ENCODE measurements at places on chromosomes 3 and 15. TPM values are rescaled to one million over a fixed set of nuclear protein-coding genes. Genes with fewer than 3 reads are reported as not detected.

Gene CPEB1
- total RNA-seq: not detected

Gene CYP8B1
- not detected for total RNA-seq

Gene ACAN
- not detected for total RNA-seq

Gene PRTG
- total RNA-seq: not detected

Gene PIGZ
- total RNA-seq: 1.7 TPM

DNA sequence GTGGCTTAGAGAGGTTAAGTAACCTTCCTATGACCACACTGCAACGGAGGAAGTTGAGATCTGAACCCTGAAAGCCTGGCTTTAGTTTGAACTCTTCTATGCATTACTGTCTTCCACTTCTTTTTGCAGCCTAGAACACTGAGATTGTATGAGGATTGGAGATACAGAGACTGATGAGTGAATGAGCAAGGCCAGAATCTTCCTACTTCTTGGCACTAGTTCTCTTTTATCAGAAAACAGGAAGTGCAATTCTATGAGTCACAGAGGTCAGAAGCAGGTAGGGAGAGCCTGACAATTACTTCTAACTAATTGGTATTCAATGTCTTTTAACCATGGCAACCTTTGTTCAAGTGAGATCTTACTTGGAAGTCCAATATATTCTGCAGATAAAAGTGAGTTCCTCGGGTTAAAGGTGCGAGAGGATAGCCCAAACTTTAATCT, 219.0 kb downstream of the SHQ1 start:
- DNase-seq: no peak

DNA sequence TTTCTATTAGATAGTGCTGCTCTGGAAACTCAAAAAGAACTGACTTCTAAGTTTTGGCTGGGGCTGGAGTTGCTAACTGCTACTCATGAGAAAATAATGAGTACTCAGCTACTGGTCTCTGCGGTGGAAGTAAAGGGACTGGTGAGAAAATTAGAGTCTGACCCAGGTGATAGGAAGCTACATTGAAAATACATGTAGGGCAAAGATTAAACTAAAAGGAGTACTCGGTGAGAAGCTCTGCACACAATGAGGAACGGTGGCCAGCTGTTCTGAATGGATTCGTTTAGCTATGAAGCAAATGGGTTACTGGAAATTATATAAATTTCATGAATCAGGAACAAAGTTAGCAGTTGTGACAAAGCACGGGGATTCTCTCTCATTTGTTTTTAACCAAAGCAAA, 512.9 kb upstream of the SGO1 start:
- DNase-seq: no peak

DNA sequence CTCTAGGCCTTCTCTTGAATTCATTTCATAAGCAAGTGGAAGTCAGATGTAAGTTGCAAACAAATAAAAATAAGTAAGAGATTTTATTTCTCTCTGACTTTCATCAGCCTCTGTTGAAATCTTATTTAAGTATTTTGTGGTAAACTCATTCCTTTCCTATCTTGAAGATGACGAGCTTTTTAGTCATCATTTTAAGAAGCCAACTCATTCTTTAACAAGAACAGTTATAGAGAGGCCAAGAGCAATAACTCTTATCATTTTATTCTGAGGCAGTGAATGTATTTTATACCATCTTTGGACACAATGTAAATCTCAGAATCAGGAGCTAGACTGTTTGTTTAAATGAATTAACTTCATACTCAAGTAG, 147.5 kb upstream of the MBNL1 start:
- DNase-seq: no peak

DNA sequence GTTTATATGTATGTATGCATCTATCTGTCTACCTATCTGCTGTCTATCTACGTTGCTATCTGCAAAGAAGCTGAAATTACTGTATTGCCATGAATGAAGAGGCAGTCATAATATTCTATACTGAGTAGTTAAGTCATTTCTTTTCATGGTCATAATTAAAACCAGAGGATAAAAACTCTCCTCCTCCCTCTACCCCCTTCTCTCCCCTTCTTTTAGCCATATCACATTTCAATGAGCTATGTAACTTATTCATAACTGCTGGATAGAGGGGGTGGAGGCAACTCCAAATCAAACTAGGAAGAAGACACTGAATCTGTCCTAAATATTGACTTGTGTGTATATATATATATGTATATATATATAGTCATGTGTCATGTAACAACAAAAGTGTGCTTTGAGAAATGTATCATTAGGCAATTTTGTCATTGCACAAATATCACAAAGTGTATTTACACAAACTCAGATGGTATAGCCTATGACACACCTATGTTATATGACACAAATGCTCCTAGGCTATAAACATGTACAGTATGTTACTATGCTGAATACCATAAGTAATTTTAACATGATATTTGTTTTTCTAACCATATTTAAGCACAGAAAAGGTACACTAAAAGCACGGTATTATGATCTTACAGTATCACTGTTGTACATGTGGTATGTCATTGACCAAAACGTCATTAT, 229.7 kb upstream of the KCNMB2 start:
- DNase-seq: no peak

DNA sequence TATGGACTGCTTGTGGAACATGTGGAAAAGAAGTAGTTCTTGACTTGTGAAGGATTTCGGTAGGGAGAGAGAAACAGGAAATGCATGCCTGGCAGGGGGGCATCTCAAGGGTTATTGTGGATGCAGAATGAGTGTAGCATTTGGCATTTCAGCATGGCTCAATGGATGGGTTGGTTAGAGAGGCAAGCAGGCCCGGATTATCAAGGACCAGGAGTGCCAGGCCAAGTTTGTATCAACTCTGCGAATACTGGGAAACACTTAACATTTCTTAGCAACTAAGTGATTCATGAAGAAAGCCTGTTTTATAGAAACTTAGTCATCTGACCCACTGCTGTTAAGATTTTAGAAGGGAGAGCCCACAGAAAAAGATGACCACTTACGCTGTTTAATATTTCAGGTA, 33.6 kb downstream of the KIF15 start:
- no peak for DNase-seq

DNA sequence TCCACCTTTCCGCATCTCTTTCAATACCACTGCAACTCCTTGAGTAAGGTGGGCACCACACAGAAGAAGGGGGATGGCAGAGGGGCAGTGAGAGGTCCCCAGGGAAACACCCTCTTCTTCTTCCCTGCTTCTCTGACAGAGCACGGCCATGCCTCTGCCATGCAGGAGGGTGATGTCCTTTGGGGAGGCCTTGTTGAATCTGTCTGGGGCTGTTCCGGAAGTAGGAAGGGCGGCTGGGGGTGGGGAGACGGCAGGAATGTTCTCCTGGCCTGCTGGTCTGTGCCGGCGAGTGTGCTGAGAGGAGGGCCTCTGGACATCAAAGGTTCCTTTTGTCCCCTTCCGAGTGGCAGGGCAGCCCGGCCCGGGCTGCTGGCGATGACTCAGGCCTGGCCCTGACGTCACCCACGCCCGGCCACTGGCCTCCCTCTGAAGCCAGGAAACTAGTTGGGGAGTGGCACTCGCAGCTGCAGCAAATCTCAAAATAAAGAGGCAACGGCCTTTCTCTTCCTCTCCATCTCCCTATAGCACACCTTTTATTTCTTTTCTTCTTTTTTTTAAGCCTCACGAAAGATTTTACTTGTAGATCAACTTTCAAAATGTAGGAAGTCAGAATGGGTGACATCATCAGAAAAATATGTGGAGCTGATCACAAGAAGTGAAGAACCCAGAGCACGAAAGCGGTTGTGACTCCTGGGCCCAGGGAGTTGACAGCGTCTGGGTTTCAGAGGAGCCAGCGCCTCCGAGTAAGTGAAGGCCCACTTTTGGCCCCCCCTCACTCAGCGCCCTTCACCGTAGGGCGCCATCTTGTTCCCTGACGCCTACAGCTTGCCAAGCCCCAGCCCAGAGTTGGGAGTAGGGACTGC, at the start of gene ZBTB38:
Gene ZBTB38 (plus strand): TSS at position 443 of the 863 bp plus-strand sequence. CDS start 73,885 bp downstream, outside the sequence.
- DNase-seq: no peak

DNA sequence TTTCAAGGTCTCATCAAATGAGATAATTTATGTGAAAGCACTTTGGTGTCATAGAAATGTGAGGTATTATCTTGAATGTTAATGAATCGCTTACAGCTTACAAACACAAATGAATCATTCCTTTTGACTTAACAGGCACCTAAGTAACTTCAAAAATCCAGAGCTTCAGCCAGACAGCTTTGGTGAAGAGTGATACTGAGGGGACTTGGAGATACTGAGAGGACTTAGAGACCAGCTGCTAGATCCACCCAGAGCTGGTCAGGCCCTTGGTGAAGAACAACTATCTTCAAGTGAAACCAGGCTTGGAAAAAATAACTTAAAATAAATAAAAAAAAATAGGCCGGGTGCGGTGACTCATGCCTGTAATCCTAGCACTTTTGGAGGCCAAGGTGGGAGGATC, 16.2 kb upstream of the ZFYVE19 start:
- no peak for DNase-seq

DNA sequence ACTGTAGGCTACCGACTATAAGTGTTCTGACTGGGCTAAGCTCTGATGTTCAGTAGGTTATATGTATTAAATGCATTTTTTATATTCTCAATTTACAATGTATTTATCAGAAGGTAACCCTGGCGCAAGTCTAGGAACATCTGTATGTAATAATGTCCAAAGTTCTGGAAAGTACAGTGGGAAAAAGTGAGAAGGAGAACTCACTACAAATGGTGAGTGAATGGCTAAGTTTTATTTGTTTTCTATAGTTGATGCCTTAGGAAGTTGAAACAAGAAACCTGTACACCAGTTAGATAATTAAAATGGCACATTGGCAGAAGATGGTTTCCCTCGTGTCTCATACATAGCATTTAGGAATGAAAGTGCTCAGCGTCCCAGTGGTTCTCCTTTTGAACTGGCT, 333.4 kb upstream of the THRB start:
- DNase-seq: no peak

GRCh38 chr15:29805043-29805707, 17.1 kb downstream of the TJP1 start:
- no peak for DNase-seq

DNA sequence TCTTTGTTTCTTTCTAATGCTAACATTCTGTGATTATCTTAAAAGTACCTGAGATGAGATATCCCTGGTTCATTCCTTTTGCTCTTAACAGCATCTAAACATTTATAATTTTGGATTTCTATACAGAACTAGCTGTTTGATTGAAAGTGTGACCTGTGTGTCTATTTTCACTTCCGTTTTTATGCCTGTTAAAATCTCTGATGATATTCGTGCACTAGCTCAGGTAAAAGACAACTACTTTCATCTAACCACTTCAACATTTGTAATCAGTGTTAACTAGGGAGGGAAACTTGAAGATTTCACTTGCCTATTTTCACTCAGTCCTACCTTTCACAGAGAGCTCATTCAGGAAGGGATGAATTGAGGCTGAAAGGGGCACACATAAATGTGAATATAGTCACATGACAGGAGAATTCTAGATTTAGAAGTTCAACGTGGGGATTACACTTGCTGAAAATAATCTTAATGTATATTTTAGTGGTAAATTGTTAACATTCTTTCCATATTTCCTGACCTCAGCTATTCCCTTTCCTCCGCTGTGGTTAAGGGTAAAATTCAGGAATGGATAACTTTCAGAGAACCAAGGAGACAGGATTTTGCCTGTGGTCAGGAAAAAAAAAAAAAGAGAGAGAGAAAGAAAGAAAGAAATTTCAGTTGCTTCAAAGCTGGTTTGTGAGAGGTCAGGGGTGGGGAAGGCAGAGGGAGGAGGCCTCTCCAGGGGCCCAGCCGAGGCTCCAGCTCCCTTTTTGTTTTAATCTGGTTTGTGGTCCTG, 159.8 kb upstream of the TSC22D2 start:
- DNase-seq: no peak

GRCh38 chr3:185024406-185024805, 128.5 kb downstream of the C3orf70 start:
- DNase-seq: no peak

All from activated CD4-positive, alpha-beta memory T cell treated with anti-CD3 and anti-CD28 coated beads, Interleukin-2, amount 10 ng/mL, durations not matched to agents 7 days and 5 days (primary cell).